ENCODE measurements at places on chromosomes 6 and 20.
A peak's percentile ranks its signal among the peaks of the same experiment; 100 is the strongest.

DNA sequence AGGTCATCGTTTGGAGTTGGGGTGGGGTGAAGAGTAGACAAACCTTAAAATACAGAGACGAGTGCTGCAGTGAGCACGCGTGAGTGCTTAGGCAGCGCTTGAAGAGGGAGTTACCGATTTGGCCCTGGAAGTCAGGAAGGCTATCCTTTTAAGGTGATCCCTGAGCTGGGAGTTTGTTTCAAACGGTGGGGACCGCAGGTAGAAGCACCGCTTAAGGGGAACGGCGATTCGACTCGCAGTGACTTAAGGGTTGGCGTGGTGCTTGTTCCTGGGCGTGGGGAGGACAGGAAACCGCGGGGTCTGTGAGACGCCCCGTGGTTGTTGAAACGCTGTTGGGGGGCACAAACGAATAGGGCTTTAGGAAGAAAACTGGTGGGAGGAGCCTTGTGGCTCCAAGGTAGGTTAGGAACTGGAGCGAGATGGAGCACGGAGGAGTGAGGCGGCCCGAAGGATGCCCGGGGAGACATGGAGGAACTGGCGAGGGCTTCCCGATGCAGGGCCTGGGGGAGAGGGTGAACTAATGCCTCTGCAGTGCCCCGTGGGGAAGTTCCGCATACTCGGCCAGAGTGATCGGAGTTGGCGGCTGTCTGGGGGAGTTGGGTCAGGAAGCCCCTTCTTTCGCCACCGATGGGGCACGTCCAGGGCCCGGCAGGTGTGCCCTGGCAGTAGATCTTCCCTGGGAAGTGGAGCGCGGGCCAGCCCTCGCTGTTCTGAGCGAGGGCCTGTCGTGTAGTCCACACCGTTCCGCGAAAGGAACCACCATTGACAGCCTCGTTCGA, 1.3 kb upstream of the CDYL start:
- peak; percentile 29 for DNase-seq

DNA sequence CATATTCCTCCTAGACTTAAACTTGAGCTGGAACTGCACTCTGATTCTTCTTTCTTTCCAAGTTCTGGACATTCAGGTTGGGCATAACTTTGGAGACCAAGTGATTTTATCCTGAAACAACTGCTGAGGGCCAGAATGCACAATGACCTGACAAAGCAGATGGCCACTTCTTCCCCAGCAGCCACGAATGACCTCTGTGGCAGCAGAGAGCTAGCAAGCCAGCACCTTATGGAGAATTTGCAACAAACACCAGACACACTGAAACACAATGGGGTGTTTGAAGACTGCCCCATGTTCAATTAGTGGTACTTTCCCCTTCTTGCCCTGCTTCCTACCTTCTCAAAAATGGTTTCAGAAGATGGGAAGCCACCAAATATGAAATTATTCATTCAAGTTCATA, 4.2 kb upstream of the TENT5A start:
- no peak for DNase-seq

DNA sequence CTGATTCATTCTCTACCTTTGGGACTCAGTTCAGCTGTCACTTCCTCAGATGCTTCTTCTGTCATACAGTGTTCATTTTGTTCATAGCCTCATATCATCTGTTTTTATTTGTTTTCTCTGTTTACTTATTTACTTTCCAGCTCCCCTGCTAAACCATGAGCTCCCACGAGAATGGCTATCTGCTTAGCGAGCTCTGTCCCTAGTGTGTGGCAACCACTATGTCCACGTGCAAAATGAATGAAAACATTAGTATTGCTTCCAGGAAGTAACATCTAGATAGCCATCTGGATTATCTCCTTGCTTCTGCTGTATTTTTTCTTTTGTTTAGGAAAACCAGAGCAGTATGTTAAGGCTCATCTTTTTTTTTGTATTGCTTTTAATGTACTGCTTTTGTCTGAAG, 417.0 kb upstream of the SLC35B3 start:
- DNase-seq: no peak

DNA sequence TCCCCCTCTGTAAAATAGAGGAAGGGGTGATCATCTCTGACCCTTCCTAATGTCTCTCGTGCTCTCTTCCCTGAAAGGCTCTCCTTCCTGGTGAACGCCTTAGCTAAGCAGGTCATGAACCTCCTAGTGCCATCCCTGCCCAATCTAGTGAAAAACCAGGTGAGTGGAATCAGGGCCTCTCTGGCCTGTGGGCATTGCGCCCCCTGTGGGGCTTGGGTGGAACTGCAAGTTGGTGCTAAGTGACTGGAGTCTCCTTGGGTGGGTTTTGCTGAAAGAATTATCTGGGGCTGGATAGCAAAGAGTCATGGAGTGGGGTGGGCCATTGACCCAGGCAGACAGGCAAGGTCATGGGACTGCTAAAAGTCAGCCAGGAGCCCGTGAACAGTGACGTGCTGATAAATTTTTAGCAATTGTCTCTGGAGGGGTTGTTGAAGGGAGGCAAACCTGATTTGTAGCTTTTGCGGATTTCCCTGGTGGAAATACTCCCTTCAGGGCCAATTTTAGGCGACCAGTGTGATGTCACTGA, 8.9 kb downstream of the BPIFB1 start:
- peak; percentile 77 for DNase-seq

GRCh38 chr6:15366003-15366535, 120.2 kb downstream of the JARID2 start:
- DNase-seq: no peak

- DNase-seq: no peak
Measured at GRCh38 chr6:101393829-101394251, 332 bp downstream of the GRIK2 start.

- DNase-seq: no peak
Measured at GRCh38 chr6:140671926-140672325, 1297.5 kb upstream of the CITED2 start.

GRCh38 chr20:47708140-47708807, 77.0 kb downstream of the SULF2 start:
- no peak for DNase-seq

GRCh38 chr6:118187568-118188164, 280.6 kb downstream of the SLC35F1 start:
- peak; percentile 9 for DNase-seq

DNA sequence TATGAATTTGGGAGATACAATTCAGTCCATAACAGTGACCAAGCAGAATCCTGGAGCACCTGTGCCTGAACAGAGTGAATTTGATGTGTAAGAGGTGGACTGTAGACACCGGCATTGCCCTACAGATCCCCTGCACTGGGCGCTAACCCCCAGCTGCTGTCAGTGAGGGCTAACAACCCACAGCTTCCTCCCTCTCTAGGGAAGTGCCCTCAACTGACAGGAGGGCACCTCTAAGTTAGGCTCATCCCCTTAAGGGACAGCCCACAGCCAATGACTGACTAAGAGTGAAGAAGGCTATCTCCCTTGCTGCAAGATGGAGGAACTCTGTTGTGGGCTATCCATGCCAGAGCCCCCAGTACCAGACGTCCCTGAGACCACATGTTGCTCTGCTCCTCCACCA, 15.3 kb upstream of the BPIFB1 start:
- DNase-seq: no peak

DNA sequence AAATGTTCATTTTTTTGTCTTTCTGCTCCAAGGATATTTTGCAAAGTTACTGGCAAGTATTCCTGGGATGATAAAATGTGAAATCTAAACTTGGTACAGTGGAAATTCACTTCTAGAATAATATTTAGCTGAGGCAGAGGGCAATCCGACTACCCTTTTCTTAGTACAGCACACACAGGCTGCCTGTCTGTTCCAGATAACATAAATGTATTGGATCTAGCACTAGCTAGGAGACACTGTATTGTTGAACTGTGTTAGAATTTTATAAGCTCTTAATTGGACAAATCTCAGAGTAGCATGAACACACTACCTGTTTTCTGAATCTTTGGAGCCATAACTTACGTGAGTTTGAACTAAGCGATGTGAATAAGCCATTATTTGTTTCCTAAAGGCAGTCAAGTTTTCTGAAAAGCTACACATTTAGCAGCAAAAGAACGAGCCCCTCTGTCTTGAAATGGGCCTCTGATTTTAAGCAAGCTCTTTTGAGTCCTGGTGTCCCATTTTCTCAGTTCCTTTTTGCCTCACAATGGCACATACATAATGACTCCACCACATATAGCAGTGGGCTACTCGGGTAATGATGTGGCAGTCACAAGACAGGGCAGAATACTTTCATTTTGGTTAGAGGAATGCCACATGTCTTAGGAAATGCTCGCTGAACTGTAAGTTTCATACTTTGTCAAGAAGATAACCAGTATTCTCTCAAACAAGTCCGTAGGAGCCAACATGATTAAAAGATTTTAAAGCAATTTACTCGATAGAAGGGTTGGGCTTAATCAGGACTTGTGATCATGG, 116.5 kb upstream of the ESR1 start:
- peak; percentile 15 for DNase-seq

- no peak for DNase-seq
Measured at GRCh38 chr6:52230685-52231084, 13.6 kb downstream of the IL17F start.

DNA sequence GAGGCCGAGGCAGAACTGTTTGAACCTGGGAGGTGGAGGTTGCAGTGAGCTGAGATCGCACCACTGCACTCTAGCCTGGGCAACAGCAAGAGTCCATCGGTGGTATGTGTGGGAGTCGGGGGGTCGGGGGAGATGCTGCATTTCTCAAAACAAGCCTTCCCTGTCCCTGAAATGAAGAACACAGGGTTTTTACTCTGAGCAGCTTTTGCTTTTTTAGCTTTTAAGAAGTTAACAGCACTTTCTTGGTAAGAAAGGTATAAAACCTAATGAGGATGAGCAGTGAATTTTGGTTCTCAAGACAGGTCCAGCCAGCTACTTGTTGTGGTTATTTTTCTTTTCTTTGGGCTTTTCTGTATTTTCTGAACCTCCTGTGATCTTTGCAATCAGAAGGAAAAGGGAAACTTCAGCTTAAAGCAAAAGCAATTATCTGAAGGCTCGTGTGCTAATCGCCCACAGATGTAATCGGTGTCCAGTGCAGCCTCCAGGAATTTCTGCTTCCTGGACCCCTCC, 3.7 kb downstream of the RPL10A start:
- DNase-seq: no peak

- no peak for DNase-seq
Measured at GRCh38 chr6:38239719-38240451, 399.8 kb downstream of the BTBD9 start.

DNA sequence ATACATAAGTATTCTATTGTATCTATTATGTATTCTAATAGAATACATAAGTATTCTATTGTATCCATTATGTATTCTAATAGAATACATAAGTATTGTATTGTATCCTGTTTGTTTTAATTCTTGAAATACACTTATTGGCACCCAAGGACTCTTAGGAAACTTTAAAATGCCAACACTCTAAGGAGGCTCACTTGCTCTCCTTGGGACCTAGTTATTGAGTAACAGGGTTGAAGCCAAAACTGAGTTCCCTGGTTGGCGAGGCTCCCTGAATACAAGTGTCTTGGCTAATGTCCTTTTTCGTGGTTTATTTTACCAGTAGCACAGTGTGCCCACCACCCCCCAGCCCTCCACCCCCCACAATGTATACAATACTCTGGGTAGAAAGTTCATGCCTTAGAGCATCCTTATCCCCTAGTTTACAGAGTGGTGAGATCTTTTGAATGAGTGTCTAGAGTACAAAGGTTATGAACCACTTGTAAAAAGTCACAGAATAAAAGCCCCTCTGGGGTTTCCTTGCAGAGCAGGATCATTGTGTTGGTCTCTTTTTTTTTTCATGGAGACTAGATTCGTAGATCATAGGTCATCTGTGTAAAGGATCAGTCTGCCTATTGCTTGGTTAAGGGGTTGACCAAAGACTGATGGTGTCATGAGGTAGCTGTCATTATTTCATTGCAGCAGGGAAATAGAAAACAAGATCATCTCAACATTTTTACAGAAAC, 32.5 kb upstream of the PRDM1 start:
- no peak for DNase-seq

- DNase-seq: no peak
Measured at GRCh38 chr6:150692604-150693003, 92.9 kb downstream of the PLEKHG1 start.

- DNase-seq: no peak
Measured at GRCh38 chr6:135703007-135703406, 148.5 kb upstream of the PDE7B start.

DNA sequence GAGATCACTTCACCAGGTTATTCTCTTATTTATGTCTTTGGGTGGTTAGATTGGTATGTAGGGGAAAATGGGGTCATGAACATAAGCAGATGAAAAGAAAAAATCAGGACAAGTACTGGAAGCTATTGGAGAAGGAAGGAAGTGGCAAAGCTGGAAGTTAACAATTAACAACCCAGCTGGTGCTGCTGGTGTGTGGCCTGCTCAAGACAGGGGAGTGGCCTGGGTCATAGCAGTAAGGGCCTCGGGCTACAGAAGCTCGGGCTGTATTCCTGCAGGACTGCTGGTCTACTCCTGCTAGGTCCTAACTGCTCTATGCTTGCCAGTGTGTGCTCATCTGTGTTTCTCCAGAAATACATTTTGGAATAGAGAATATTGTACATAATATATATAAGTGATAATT, 19.6 kb downstream of the MYLIP start:
- no peak for DNase-seq

- no peak for DNase-seq
Measured at GRCh38 chr6:156864557-156864956, 87.4 kb downstream of the ARID1B start.

DNA sequence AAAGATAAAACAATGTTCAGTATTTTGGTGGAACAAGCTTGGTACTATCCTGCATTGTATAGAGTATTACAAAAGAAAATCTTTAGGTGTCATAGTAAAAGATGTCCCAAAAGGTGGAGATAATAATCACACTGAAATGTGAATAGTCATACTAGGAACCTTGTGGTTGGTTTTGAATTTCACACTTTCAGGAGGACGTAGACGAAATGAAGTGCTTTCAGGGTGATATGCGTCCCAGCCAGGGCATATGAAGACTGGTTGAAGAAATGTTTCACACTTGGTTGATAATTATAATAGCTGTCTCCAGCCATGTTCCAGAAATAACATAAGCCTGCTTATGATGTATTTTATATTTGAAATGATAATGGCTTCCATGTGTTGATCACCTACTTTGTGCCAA, 60.4 kb downstream of the SCAND1 start:
- no peak for DNase-seq

GRCh38 chr6:123423130-123423529, 213.6 kb downstream of the TRDN start:
- DNase-seq: no peak

GRCh38 chr6:27448456-27448855, 24.4 kb downstream of the ZNF184 start:
- DNase-seq: no peak

DNA sequence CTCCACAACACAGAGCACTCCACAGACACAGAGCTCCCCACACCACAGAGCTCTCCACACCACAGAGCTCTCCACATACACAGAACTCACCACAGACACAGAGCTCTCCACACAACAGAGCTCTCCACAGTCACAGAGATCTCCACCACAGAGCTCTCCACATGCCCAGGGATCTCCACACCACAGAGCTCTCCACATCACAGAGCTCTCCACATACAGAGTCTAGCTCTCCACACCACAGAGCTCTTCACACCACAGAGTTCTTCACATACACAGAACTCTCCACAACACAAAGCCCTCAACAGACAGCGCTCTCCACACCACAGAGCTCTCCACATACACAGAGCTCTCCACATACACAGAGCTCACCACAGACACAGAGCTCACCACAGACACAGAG, 55.3 kb downstream of the ERMARD start:
- no peak for DNase-seq

GRCh38 chr6:7917729-7918128, 7.1 kb upstream of the TXNDC5 start:
- DNase-seq: no peak

- DNase-seq: peak; percentile 16
Measured at GRCh38 chr20:10696650-10697049, 22.9 kb upstream of the JAG1 start.
